ENCODE measurements at places on chromosomes 6 and 20.

- no peak for DNase-seq
These were observed 137.6 kb upstream of the ECI2 start for GRCh38 chr6:4272996-4273395.

GRCh38 chr20:44566018-44566417, 16.4 kb upstream of the PKIG start:
- no peak for DNase-seq

DNA sequence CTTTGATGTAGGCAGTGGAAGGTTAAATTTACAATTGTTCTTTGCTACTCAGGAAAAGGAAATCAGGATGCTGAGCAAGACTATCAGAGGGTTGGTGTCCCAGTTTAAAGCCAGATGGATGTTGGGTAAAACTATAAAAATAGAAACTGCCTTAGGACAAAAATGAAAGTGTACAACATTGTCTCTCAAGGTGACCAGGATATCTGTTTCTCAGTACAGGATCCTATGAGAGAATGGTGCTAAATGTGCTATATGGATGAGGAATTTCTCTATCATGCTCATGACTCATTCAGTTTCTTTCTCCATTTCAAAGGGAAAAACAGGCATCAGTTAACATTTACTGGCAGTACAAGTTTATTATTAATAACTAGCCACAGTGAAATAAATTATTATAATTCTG, 534.2 kb upstream of the GJE1 start:
- DNase-seq, result no peak

GRCh38 chr6:11714798-11715285, 63.8 kb downstream of the ADTRP start:
- DNase-seq, result no peak

GRCh38 chr6:10256113-10256690, 158.7 kb downstream of the TFAP2A start:
- no peak for DNase-seq

GRCh38 chr6:7886132-7886531, 24.5 kb downstream of the TXNDC5 start:
- no peak for DNase-seq

DNA sequence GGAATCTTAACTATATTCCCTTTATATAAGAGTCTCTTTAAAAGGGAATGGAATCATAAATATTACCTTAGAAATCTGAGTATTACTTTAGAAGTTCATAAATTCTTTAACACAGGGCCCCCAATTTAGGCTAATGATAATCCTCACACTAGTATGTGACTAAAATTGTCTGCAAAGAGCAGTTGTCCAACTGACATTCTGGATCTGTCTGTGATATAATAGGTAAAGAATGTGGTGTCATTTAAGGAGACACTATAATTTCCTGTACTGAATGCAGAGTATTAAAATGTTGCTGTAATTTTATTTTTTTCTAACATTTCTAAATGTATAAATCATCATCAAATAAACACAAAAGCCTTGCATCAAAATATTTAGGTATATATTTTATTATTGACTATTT, 128.5 kb upstream of the DST start:
- no peak for DNase-seq

- no peak for DNase-seq
These were observed 76.5 kb upstream of the OPRM1 start for GRCh38 chr6:153962555-153962954.

GRCh38 chr6:19268117-19268516, 569.1 kb upstream of the ID4 start:
- no peak for DNase-seq

GRCh38 chr20:24651976-24652345, 182.5 kb downstream of the SYNDIG1 start:
- DNase-seq, result no peak

DNA sequence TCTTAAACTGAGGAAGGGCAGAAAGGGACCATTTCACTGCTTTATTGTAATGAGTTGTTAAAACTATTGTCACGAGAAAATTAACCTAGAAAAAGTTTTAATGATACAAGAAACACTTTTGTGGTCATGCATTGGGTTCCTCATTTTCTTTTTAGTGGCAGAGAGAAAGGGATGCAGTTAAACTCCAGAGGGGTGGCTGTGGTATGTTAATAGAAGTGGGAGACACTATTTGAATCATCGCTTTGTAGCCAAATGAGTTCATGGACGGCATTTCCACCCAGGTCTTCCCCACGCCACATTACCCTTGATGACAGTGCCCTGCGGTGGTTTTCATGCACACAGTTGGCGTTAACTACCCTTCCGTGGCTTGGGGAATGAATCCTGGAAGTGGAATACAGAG, 235.6 kb downstream of the PLCB1 start:
- DNase-seq, result no peak

DNA sequence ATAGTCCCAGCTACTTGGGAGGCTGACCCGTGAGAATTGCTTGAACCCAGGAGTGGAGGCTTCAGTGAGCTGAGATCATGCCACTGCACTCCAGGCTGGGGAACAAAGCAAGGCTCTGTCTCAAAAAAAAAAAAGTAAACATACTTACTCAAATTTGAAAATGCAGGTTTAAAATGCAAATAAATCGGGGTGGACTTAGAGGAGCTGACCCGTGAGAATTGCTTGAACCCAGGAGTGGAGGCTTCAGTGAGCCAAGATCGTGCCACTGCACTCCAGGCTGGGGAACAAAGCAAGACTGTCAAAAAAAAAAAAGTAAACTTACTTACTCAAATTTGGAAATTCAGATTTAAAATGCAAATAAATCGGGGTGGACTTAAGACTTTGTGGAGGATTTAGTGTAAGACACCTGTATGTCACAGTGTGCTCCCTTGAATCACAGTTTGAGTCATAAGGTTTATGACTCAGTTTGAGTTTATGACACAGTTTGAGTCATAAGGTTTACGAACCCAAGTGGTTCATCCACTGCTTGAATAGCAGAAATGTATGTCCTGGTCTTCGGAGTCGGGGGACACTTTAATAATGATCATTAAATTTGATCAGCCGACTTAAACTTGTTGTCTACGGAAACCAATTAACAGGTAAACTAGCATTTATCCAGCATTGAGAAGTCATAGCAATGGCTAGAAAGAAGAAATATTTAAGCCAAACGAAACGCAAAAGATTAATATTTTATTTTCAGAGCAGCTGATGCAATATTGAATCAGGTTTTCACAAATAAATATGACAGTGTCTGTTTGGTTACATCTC, 6.8 kb upstream of the MRPS10 start:
- DNase-seq, result no peak

DNA sequence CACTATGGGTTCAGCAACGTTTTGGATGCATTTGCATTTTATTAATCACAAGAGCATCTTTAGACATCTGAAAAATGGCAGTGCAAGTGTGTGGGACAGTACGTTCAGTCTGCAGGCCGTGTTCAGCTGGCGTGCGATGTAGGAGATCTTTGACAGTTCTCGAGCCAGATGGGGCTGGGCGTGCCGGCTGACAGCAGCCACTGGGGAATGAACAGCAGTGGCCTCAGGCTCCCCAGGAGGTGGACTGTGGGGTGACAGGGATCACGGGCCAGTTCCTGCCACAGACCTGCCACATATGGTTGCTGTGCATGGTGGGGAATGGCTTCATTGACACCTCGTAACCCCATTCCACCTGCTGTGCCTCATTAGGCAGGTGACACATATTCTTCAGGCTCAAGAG, 16.4 kb upstream of the MLN start:
- no peak for DNase-seq

GRCh38 chr6:106608080-106608668, 21.1 kb downstream of the RTN4IP1 start:
- DNase-seq, result no peak

GRCh38 chr6:130778946-130779657, 48.1 kb upstream of the SMLR1 start:
- DNase-seq, result no peak

DNA sequence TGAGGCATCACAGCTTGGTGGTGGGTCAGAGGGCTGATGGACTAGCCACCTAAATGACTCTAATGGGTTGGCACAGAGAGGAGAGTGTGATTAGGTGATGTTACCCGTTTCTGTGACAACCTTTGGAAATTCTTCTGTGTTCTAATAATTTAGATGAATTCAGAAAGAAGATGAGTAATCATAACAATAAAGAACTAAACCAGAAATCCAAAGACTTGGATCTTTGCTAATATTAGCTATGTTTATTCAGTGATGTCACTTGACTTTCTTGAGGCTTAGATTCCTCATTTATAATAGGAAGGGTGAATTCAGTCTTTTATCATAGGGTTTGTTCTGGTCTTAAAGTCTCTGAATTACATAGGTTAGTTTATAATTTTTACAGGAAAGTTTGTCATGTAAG, 19.9 kb downstream of the CRYBG1 start:
- no peak for DNase-seq

- DNase-seq, result no peak
These were observed 50.5 kb upstream of the DST start for GRCh38 chr6:56693246-56693607.

GRCh38 chr6:121668259-121668658, 232.8 kb downstream of the GJA1 start:
- DNase-seq, result no peak

DNA sequence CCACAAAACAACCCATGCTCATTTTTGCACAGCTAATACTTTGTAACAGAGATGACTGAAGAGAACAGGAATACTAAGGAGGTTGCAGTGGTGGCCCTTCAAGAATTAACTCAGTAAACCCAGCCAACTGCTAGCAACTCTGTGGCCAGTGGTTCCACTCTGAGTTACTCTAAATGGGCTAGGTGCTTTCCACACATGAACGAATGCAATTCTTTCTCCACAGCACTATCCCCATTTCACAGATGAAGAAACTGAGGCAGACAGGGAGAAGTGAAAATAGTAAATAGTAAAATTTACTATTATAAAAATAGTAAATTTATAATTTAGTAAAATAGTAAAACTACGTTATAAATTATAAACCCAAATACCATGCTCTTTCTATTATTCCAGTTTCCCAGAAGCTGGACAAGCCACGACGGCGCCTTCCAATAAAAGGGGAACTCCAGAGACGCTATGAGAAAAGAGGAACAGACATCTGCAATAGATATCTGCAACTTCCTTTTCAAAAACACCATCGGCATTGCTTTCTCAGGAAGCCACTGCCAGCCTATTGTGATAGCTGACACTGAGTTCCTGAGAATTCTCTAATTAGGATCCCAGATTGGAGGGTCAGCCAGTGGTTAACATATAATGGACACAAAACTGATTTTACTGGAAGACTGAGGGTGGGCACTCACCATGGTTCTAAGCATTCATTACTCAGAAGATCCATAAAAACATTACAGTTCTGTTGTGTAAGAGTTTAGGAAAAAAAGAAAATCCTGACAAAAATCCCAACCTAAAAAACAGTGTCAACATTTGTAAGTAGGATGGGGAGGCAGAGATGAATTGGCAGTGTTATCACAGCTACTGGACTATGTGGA, 16.2 kb downstream of the FKBP1A start:
- DNase-seq, result no peak

DNA sequence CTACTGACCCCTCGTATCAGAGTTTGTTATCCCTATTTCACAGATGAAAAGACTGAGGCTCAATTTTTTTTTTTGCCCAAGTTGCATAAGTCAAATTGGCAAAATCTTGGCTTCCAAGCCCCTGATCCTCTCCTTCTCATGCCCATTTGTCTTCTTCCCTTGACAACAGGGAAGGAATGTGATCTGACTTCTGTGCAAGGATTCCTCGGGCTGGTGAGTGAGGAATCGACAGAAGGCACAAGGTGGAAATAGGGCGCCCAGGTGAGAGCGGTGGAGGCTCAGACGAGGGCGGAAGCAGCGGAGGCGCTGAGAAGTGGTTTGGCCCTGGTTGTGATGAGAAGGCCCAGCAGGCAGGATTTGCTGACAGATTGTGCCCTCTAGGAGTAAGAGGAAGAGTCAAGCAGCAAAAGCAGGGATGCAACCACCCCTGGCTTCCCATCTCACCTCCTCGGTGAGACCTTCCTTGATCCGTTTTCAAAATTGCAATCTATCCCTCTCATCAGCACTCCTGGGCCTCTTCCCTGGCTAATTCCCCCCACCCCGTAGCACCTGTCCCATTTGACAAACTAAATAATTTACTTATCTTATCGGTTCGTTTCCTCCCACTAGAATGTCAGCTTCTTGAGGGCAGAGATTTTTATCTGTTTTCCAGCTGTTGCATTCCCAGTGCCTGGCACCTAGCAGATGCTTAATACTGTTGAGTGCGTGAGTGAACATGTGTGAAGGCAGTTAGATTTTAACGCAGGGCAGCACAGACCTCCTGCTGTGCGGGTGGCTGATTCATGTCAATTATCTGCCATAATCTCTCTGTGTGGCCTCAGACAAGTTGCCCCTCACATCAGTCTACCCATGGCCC, 3.7 kb upstream of the SIRPA start:
- DNase-seq, result no peak

DNA sequence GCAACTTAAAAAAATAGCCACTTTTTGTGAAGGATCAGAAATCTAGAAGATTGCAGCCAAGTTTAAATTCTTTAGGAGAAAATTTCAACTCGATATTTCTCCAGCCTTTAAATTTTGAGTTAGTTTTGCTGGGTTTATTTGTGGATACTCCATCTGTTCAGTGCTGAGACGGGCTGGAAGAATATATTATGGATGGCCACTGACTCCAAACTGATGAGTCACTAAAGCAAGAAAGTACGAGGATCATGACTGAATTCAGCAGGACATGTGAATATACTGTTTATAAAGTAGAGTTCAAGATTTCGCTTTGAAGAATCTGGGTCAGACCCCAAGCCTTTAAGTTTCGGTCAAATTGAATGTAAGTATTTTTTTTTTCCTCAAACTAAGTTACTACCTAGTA, 199.5 kb downstream of the ADGRB3 start:
- no peak for DNase-seq

GRCh38 chr20:24917797-24918578, 31.1 kb upstream of the CST7 start:
- DNase-seq, result no peak

- DNase-seq, result no peak
These were observed 490.2 kb upstream of the SULF2 start for GRCh38 chr20:48275286-48276020.

DNA sequence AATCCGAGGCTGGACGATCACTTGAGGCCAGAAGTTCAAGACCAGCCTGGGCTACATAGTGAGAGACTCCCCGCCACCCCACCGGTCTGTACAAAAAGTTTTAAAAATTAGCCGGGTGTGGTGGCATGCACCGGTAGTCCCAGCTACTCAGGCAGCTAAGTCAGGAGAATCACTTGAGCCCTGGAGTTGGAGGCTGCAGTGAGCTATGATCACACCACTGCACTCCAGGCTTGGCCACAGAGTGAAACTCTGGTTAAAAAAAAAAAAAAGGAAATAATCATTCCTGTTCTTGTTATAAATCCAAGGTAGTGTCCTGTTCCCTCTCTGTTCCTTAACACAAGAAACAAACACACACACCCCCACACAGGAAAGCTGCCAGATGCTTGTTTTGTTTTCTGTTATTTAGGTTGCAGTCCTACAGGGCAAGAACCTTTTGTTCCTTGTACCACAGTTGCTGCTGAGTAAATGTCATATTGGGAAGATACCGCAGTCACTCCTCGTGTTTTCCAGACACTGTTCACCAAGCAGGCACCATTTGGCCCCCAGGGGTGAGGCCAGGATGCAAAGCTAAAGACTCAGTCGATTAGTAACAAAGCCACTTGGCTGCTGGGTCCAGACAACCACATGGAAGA, 28.9 kb downstream of the ASIP start:
- DNase-seq, result no peak

GRCh38 chr20:57158474-57158873, 108.0 kb downstream of the BMP7 start:
- DNase-seq, result no peak
